T-helper 1 cell treated with Interleukin-12 subunit alpha and Interleukin-12 subunit beta and Interleukin-4 antibody, amounts not matched to agents 30 ng/mL and 1 ng/mL, for 36 hours (primary cell): ENCODE measurements at places on chromosomes 7 and 10. TPM values are rescaled to one million over a fixed set of nuclear protein-coding genes. Genes with fewer than 3 reads are reported as not detected.

HECW1 gene
- not detected in 2 replicates for total RNA-seq

ZNF277 gene
- total RNA-seq, result 13.5 and 14.3 TPM in 2 replicates

POM121C gene
- 79.5 and 84.2 TPM in 2 replicates for total RNA-seq

NOS3 gene
- 10.5 and 12.1 TPM in 2 replicates for total RNA-seq

ZNF398 gene
- 14.8 and 15.1 TPM in 2 replicates for total RNA-seq

ANKRD30A gene
- total RNA-seq, result not detected in 2 replicates

STOX1 gene
- 0.37 and 0.42 TPM in 2 replicates for total RNA-seq

DPYSL4 gene
- total RNA-seq, result 22.5 and 24.0 TPM in 2 replicates

MRPS17 gene
- 16.1 and 17.2 TPM in 2 replicates for total RNA-seq

IGFBP1 gene
- not detected in 2 replicates for total RNA-seq

TPST1 gene
- total RNA-seq, result 0.42 and 0.71 TPM in 2 replicates

SUN3 gene
- total RNA-seq, result not detected in 2 replicates

OGA gene
- 151 TPM in 2 replicates for total RNA-seq

PTPN20 gene
- total RNA-seq, result 0.20 and 0.41 TPM in 2 replicates

MUC3A gene
- total RNA-seq, result not detected in 2 replicates

PPP1R17 gene
- not detected in 2 replicates for total RNA-seq

PLPP4 gene
- total RNA-seq, result not detected in 2 replicates

CPA1 gene
- total RNA-seq, result not detected in 2 replicates

NPVF gene
- not detected in 2 replicates for total RNA-seq
